ENCODE measurements at places on chromosomes 7 and 10.

DNA sequence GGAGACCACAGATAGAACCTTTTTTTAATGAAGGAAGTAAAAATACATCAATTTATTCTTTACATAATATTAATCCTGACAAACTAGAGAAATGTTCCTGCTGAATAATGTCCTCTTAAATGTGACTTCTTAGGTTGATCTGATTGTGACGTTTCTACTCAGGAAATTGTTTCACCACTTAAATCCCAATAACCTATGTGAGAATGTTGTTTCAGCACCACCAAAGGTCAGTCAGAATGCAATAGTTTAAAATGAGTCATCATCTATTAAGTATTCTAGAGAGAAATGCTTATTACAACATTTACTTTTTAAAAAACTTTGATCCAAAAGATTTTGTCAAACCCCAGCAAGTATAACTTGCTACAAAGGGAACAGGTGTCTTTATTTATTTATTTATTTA lies 155.4 kb upstream of the CACNA2D1 start:
- DNase-seq, result no peak

DNA sequence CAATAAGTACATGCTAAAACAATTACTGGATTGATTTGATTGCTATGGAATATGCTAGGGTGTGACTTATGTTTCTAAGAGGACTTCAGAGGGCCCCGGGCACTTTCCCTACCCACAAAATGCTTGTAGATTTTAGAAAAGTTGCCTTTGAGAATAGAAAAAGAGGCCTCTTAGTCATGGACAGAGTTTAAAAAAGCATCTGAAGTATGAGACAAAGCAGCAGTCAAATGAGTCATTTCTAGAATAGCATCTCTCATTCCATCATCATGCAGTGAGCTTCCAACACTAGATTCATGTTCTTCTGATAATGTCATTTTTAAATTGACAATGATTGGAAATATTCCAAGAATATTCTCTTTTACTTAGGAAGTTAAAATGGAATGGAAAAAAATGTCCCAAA lies 675.1 kb upstream of the PCDH15 start:
- no peak for DNase-seq

DNA sequence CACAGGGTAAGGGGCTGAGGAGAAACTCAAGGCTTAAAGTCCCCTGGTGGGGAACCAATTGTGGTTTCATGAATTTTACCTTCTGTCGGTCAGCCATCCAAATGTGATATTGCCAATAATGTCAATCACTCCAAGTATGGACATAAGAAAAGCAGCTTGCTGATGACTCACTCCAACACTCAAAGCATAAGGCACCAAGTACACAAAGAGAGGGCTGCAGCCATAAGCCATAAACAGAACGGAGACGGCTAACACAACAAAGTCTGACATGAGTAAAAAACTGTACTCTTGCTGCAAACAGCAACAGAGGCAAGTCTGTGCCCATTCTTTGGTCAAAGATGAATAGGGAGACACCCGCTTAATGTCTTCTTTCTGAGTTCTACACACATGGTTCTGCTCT lies 24.2 kb downstream of the IFIT5 start:
- DNase-seq, result no peak

DNA sequence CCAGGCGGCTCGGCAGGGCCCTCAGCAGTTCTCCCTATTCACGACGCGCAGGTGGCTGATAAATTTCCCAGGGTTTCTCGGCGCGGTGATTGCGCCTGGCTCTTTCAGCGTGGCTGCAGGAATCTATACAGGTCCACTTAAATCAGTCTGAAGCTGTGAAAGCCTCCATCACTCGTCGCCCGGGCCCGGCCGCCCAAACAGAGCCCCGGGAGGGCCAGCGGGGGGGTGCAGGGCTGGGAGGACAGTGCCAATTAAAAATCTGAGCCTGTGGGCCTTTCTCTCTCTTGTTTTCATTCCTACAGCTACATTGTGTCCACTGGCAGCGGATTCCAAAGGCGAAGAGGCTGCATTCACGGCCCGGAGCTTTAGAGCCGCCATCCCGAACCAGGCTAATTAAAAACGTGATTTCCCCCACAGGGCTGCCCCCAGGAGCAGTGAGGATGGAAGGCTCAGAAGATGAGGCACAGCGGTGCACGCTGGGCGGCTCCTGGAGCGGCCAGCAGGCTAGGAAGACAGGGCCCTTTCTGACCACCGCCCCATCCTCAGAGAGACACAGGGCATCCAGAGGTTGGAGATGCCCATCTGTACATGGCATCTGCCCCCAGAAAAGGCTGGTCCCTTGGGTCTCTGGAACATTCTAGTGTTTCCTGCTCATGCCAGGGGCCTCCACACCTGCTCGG lies 100.7 kb downstream of the FAM53B start:
- no peak for DNase-seq

GRCh38 chr7:7595451-7595850 lies 28.8 kb downstream of the MIOS start:
- DNase-seq, result no peak

- DNase-seq, result no peak
Observed at GRCh38 chr7:112997831-112998230, 88.8 kb downstream of the GPR85 start.

GRCh38 chr7:94420328-94420727 lies 25.6 kb downstream of the COL1A2 start:
- DNase-seq, result no peak

DNA sequence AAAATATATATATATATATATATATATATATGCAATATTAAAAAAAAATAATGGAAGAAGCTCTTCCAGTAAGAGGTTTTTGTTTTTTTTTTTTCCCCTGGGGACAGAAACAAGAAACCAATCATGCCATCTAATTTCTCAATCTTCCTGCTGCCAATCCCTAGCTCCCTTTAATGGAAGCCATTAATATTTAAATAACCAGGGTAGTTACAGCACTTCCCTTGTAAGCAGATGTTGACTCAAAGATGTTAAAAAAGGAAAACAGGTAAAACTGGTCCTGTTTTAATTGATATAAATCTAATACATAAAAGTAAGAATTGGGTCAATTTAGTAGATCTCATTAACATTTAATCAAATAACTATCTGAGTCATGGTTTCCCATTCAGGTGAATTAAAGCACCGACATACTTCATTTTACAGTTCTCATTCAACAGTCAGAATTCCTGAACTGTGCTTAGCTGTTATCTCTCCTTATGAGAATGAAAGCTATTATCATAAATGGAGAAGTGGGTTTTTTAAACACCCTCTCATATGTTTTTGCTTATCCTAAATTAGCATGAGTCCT lies 22.6 kb downstream of the CPVL start:
- no peak for DNase-seq

DNA sequence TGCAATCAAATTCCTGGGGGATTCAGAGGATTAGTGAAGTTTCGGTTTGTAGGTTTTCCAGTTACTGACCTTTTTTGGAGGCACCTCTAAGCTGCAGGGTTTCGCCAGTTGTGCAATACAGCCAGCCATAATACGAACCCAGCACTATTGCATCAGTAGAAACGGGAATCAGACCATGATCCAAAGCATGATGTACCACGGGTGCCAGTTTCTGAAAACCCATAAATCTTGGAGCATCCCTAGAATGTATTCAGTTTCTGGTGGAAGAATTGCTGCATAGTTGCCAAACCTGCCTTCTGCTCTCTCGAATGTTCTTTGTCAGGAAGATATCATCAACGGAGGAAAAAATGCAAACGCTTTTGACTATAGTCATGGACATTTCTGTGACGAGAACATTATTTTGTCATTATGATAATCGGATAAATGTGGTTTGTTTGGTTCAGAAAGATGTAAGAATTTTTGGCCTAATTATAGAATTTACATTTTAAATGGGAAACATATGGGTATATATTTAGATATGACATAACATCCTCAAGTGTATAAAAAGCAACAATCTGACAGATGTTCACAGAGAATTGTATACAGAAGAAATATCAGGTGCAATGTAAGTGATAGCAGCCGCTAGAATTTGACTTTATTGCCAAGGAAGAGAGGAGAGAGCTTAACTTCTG lies 186.2 kb upstream of the PRKCQ start:
- no peak for DNase-seq

DNA sequence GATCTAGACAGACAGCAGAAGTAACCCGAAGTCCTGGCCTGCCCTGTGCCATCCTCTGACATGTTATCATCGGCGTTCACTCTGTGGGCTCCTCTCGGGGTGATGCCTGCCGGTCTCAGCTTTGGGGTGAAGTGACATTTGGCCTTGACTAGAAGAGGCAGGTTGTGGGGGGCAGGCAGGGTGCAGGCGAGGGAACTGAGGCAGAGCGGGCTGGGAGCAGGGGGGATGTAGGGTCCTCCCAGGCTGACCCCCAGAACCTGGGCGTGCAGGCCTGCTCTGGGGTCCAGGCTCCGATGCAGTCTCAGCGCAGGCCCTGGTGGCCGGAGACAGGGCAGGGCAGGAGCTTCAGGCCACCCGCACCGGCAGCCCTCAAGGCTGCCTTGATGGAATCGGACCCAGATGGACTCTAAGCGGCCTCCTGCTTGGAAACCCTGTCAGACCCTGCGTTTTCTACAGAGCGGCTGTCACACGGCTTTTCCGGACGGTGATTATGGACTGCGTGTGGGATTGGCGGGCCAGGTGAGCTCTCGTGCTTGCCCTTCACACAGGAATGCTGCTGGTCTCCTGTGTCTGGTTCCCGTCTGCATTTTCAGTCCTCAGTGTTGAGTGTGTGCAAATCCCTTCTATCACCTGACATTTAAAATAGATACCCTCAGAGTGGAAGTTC lies 842 bp upstream of the JAKMIP3 start:
- DNase-seq, result no peak

- no peak for DNase-seq
Observed at GRCh38 chr10:60389413-60390025, at the start of gene ANK3. Gene ANK3 (minus strand): TSS chr10:60389875. CDS start chr10:60389538, 337 bp downstream.

DNA sequence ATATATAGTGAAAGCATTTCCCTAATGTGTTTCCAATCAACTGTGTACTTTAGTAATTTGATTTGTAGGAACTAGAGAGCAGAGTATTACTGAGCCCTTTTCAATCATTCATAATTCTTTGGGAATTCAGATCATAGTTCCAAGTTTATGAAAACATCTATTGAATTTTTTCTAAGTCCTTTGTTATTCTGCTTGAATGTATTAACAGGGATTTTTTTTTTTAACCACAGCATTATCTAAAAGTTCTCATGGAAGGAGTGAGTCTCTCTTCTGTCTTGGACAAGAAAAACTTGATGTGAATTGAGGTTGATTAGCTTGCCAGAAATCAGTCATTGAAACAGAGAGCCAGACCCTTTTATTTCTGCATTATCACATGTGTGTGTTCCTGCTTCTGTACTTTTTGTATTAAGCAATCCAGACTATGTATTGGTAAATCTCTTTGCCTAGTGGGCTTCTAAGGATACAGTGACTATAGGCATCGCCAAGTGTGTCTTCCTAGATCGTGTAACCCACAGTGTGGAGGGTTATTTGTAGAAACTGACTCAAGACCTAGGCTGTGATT lies 59.9 kb downstream of the BMPER start:
- DNase-seq, result no peak

- DNase-seq, result no peak
Observed at GRCh38 chr7:42235741-42236161, 1.3 kb downstream of the GLI3 start.

GRCh38 chr10:63522277-63522687 lies 1.1 kb downstream of the REEP3 start:
- no peak for DNase-seq

DNA sequence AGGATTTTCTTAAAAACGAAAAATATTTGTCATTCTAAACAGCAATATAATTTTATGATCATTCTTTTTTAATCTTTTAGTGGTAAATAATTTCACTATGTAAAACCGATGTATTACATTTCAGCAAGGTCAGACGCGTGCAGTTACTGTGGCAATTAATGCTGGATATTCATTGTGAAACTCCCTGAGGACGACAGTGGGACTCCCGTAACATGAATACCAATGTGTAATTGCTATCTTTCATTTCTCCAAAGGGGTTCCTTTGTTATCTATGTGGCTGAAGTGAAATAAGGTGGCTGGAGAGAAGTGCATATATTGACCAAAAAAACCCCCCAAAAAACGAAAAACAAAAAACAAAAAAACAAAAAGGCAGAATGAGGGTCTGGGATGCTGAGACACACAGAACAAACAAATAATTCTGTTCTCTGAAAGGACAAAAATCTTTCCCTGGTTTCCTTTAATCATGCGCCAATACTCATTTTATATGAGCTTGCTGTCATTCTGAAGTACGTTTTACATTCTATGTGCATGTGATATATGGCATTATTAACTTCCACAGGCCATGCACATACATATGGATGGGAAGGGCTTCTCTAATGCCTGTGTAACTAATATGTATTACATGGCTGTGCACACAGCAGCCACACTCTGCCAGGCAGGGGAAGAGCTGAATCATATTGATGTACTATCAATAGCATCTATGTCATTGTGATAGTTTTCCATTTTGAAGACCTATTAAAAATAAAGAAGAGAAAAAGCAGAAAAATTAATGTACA lies 161.4 kb downstream of the RAPGEF5 start:
- DNase-seq, result no peak
